T-helper 9 cell (primary cell): ENCODE measurements at places on chromosomes 7 and 10.

- DNase-seq = no peak
Measured at GRCh38 chr10:86245015-86245394, 121.6 kb downstream of the GRID1 start.

- no peak for DNase-seq
Measured at GRCh38 chr10:122310311-122311050, 39.4 kb downstream of the BTBD16 start.

DNA sequence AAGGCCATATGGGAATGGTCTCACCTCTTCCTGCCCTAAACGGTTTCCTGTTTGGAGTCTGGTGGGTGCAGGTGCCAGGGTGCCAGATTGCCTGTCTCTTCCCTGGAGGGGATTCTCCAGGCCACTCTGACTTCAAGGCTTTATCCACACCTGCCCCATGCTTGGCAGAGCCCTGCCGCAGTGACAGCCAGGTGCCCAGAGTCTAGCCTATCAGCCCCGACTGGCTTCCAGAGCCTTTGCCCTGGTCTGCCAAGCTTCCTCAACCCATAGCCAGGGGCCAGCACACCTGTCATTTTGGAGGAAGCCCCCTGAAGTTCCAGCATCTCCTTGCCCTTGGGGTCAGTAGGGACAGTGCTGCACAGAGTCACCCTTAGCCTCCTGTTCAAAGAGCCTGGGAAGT lies 21.6 kb downstream of the TBATA start:
- no peak for DNase-seq

DNA sequence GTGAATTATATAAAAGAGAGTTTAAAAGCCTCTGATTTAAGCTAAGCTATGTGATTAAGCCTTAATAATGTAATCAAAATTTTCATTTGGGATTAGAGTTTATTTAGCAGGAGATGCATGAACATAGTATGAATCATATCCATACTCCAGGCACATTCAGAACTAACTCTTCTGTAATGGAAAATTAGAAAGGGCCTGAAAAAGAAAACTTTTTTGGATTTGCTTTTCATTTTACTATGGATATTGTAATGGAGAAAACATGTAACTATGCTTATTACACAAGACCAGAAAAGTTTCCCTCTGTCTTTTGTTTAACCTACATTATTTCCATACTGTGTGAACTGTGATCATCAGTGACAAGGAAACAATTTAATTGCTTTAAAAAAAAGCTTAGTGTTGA lies 22.0 kb downstream of the TES start:
- DNase-seq = no peak

DNA sequence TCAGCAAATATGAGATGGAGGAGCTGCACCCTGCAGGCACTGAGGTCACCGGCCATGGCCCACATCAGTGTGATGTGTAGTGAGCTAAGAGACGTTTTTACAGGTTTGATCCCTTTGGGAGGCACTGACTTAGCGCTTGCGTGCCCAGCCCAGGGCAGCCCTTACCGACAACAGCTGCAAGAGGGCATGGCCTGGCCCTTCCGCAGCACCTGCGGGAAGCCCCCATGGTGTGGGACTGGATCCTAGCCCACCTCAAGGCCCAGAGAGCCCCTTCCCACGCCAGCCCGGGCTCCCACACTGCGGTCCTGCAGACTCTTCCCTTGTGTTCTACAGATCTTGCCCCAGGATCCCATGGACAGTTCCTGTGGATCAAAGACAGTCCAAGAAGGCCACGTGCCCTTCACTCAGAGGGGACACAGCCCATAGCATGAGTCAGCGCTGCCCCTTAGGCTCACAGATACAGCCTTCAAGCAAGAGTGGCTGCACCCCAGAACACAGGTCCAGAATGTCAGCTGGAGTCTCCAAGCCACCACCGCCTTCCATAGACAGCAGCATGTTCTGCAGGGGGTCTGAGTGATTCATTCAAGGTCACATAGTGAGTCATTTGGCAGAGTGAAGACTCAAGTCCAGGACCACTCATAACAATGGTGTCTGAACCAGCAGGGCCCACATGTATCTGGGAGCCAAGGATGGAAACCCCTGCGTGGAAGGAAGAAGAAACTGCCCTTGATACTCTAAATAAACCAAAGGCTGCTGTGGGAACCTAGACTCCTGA lies 25.4 kb downstream of the TLL2 start:
- DNase-seq = no peak

DNA sequence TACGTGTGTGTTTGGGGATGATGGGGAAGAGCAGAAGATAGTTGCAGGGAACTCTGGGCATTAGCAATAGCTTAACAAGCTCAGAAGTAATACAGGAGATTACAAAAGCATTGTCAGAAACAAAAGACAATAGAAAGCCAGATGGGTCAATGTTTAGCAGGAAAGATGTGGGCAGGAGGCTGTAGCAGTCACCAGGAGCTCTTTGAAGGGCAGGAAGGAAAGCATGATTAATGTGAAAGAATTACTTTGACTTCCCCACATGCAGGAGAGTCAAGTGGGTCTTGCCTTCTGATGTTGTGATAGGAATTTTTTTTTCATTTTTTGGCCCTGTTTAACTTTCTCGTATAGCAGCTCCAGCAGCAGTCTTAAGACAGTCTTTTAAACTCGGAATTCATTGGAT lies 6.0 kb upstream of the SMNDC1 start:
- DNase-seq = no peak

DNA sequence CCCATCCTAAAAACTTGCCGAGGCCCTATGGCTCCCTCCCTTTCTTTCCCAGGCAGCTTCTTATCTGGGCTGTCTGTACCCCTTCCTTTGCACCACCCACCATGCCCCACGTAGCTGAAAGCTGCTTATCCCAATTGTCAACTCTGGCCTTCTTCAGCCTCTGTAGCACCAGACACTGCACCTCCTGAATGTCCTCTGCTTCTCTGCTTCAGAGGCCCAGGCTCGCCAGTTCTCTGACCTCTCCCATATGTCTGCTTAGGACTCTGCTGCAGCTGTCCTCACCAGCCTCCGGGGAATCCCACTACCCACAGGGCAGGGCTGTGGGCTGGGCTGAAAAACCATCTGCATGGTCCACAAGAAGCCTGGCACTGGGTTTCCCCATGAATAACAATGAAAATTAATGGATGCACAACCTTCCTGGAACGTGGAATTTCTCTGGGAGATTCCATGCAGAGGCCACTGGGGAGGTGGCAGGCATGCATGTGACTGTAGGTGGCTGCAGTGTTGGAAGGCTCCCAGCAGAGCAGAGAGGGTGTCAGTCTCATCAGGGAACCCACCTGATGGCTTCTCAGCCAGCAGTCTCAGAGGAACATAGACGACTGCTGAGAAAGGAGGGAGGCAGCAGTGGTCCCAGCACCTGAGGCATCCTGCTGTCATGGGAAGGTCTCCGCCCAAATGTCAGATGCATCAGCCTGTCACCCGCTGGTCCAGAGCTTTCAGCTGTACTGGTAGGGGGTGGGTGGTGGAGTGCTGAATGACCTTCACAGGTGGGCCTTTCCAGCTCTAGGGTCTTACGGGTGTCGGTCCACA lies 16.8 kb upstream of the SH2D4B start:
- DNase-seq = no peak

DNA sequence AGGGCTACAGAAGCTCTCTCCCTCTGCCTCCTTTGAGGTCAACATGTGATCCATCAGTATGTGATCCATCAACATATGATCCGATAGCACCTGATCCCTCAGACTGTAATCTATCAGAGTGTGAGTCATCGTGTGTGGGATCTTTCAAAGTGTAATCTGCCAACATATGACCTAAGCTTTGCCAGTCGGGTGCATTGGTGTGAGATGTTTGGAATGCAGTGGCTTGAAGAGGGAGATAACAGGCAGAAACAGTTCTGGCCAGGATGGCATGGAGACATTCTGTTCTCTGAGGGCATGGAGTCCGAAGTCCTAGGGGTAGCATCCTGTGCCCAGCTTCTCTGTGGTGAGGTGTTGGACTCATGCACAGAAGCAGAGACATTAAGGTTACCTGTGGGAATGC lies 217.7 kb upstream of the ETV1 start:
- DNase-seq = no peak

DNA sequence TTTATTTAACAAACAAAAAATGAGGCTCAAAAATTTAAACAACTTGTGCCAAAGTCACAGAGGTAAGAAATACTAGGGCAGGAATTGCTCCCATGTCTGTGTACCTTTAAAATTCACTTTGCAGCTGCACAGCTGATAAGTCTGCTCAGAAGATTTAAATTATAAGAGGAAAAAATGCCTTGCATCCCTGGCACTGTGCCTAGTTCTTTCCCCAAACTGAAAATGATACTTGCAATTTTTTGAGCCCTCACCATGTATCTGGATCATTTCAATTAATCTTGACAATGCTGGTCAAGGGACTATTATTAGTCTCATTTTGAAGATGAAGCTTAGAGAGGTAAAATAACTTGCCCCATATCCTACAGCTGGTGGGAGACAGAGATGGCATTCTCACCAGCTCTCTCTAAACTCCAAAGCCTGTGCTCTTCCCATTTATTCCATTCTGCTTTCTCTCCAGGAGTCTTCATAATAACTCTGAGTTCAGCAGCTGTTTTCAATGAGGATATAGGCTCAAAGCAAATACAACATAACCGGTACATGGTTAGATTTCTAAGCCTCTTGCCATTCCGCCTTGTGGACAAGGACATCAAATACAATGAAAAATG lies 350.5 kb upstream of the LRRTM3 start:
- no peak for DNase-seq

DNA sequence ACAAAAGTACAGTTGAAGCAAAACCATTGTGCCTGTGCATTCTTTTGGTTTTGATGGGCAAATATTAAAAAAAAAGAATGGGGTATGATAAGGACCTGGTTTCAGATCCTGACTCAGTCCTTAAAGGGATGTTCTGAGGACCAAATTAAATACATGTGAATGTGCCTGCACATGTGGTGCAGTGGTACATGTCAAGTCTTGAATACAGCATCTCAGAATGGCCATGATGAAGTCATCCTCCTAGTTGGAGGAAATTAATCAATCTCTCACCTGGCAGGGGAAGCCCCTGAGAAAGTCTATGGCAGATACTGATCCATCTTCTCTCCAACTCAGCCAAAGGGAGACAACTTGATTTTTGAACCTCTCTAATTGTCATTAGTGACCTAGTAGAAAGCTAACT lies 207.0 kb downstream of the SUGCT start:
- no peak for DNase-seq

- DNase-seq = no peak
Measured at GRCh38 chr7:45944058-45944457, 23.0 kb upstream of the IGFBP3 start.

- DNase-seq = no peak
Measured at GRCh38 chr10:88922041-88922440, 30.5 kb downstream of the ACTA2 start.

DNA sequence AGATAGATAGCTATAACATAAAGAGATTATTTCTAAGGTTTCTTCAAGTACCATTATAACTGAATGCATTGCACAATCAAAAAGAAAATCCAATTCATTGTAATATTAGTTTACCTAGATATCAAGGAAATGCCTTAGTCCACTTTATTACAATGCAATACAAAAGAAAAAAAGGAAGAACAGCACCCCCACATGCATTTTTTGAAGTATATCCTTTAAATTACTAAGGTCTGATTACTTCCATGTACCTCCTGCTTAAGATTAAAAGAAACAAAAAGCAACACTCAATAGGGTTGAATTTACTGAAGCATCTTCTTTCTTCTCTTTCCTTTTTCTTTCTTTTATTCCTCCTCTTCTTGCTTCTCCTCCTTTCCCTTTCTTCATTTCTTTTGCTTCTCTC lies 973.8 kb upstream of the LRRTM3 start:
- DNase-seq = no peak

GRCh38 chr7:19112274-19113001 lies 5.0 kb downstream of the TWIST1 start:
- no peak for DNase-seq

DNA sequence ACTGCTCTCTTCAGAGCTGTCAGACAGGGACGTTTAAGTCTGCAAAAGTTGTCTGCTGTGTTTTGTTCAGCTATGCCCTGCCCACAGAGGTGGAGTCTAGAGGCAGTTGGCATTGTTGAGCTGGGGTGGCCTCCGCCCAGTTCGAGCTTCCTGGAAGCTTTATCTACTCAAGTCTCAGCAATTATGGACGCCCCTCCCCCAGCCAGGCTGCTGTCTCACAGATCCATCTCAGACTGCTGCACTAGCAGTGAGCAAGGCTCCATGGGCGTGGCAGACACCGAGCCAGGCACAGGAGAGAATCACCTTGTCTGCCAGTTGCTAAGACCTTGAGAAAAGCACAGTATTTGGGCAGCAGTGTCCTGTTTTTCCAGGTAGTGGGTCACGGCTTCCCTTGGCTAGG lies 98.1 kb downstream of the SDHAF3 start:
- no peak for DNase-seq

DNA sequence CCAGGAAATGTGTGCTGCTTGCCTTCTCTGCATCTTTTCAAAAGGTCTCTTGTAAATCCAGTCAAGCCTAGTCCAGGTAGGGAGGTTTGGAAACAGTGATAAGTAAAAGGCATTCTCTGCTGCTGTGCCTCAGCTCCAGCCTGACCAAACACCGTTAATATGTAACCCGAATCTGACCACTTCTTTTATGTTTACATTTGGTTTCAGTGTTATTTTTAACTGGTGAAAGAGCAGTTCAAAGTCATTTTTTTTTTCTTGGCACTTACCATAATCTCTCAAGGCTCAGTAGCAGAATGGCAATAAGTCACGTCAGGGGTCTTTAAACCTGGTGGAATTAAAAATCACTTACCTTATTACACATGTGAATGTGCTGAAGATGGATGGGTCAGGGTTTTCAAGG lies 216.8 kb downstream of the PTEN start:
- no peak for DNase-seq

DNA sequence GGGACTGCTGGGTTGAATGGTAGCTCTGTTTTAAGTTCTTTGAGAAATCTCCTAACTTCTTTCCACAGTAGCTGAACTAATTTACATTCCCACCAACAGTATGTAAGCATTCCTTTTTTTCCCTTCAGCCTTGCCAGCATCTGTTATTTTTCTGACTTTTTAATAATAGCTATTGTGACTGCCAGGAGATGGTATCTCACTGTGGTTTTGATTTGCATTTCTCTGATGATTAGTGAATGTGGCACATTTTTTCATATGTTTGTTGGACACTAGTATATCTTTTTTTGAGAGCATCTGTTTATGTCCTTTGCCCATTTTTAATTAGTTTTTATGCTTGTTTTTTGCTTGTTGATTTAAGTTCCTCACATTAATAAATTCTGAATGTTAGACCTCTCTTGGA lies 990.8 kb downstream of the GATA3 start:
- no peak for DNase-seq

DNA sequence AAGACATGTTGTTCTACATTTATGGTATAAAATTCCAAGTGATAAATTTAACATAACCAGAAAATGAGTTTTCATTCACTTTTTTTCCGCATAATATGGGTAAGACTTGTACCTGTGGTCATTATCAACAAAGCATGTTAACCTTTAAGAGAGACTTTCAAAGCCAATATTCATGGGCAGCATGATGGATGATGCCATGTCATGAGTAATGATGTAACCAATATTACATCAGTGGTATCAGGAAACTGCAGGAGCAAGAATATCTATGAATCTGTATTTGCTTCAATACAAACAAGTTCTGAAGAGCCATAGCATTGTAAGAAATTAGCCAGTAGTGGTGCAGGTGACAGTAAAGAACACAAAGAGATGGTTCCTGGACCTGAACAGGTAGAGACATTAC lies 126.9 kb downstream of the C1GALT1 start:
- no peak for DNase-seq
